Activated naive CD4-positive, alpha-beta T cell (primary cell): ENCODE measurements at places on chromosomes 3 and 15.

DNA sequence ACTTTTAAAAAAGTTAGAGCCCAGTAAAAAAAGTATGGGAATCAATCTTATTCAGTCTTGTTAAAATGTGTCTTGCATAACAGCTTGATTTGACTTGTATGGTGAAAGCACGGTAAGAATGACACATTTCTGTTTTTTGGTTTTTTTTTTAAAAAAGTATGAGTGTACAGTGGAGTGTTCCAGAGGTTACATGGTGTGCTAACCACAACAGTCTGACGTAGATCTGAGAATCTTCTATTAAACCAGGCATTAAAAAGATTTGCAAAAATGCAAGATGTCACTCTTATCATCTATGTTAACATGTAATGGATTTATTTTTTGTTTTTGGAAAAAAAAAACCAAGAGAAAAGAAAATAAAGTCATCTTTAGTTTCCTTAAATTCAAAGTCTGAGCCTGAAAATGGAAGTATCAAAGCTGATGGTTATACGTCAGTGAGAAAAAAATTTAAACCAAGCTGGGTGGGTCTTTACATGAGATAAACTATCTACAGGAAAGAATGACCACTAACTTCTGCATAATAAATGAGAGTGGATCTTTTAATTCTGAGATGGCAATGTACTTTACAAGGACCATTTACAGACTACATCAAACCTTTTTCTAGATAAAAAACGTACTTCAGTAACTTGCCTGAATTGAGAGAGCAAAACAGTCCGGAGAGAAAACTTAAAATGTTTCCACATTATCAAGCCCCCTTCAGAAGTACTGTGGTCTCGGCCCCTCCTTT lies 1.6 kb downstream of the GABPB1 start:
- no peak for DNase-seq

GRCh38 chr15:100032358-100033085 lies 299.3 kb upstream of the LYSMD4 start:
- DNase-seq, result no peak

DNA sequence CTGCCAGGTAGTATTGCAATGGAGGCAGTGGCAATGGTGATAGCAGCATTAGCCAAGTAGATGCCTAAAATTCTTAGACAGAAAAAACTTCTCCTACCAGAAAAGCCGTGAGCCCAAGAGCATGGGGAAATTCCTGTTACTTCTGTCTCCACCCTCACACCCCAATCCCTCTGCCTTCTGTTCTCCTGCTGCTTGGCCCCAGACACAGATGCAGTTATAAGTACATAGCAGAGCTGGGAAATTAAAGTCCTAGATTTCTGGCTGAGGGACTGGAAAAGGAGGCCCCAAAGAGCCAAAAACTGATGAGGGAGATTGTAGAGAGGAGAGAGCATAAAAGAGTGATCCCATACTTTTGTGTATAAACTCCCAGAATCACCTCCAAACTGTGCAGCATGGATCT lies 166.9 kb downstream of the SMAD6 start:
- DNase-seq, result no peak

DNA sequence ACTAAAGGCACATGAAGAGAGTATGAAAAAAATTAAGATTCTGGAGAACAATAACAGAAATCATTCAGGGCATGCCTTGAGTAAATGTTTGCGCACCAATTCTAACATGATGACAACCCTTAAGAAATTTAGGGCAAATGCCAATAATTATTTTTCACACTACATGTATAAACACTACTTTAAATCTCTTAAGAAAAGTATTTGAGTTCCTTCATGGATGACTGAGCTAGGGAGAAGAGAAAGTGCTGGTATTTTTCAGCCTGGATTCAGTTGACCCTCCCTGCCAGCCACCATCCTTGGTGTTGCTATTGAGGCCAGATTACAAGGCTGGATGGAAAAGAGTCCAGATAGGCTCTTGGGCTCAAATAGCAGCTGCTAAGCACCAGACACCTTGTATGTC lies 8.0 kb upstream of the EID1 start:
- DNase-seq, result no peak

- no peak for DNase-seq
These were observed 4.0 kb upstream of the ADGRG7 start for GRCh38 chr3:100605358-100605757.

- DNase-seq, result no peak
These were observed 142.5 kb downstream of the FILIP1L start for GRCh38 chr3:99971761-99972160.

DNA sequence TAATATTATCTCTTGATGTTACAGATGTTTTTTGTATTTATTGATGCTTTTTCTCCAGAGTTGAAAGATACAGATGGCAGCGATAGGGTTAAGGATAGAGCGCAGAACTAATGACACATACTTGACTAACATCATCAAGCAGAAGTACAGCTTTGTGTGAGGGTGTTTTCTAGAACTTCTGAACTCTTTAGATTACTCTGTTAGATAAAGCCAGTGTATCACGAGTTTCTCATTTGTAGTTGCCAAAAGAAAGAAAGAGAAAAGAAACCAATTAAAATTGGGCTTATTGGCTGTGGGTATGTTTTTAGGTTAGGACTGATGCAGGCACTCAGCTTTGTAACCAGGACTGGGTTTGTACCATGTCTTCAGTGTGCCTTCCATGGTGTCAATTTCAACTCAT lies 6.6 kb upstream of the GPR171 start:
- no peak for DNase-seq

GRCh38 chr3:171548917-171549316 lies 88.7 kb upstream of the TNIK start:
- no peak for DNase-seq

DNA sequence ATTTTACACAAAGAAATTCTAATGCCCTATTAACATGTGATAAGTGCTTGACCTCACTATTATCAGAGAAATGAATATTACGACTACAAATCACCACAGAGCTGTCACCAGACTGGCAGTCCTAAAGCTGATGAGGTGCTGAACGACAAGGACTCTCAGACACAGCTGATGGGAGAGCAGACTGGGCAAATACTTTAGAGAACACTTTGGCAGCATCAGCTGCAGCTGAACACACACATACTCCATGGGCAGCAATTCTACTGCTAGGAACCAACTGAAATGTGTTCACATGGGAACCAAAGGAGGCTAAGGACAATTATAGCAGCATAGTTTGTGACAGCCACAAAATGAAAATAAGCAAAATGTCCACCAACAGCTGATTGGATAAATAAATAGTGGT lies 45.5 kb downstream of the SUSD5 start:
- no peak for DNase-seq

DNA sequence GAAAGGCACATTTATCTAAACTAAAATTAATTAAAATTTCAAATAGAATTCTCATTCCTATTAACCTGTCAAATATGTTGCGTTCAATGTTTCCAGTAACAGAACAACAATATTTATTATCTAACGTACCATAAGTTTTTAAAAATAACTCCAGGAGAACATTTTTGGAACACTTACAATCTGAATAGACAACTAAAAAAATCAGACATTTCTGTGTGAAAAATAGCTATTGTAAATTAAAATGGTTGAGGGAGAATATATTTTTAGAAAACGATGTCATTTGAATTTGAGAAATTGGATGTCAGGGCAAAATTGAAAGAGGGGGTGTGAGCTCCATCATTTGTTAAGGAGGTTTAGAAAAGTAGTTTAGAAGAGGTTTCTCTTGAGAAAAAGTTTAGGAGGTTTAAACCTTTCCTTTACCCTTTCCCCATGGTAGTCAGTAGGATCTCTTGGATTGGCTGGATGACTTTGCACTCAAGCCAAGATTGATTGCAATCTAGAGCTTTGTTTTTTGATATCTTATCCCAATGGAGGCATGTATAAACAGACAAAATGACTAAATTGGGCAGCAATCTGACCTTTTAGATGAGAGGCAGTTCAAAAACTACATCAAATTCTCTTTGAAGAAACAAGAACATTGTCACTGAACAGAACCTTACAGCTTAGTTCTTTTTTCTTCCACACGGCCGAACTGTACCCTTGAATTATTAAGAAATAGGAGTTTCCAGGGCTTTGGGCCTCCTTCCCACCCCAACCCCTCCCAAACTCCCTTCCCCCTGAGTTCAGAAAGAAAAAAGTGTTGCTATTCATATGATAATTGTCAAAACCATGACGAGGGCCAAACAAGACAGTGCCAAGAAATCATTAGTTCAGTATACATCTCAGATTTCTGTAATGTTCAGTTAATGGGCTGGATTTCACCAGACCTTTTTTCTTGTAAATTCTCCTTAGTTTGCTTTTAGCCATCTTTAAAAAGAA lies 79.7 kb upstream of the CDIN1 start:
- DNase-seq, result no peak
